ENCODE measurements at places on chromosomes 11 and 22.
A peak's percentile ranks its signal among the peaks of the same experiment; 100 is the strongest.

DNA sequence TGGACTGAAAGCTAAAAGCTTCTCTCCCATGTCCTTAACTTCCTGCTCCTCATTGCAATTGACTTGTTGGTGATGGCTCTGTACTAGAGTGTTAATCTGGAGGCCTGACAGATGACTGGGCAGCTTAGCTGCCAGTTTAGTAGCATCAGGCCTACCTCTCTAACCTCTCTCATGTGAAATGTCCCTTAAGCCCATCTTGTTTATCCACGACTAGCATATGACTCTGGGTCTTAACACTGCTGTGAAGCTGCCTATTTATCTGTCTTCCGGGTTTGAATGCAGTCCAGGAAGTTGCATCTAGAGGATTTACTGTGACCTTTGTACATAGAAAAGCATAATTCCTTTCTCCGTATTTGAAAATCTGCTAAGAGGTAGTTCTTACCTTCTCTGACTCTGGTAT lies 85.3 kb upstream of the HORMAD2 start:
- DNase-seq = no peak

- peak; percentile 59 for DNase-seq
These were observed 37.7 kb downstream of the NTM start for GRCh38 chr11:131408025-131408640.

DNA sequence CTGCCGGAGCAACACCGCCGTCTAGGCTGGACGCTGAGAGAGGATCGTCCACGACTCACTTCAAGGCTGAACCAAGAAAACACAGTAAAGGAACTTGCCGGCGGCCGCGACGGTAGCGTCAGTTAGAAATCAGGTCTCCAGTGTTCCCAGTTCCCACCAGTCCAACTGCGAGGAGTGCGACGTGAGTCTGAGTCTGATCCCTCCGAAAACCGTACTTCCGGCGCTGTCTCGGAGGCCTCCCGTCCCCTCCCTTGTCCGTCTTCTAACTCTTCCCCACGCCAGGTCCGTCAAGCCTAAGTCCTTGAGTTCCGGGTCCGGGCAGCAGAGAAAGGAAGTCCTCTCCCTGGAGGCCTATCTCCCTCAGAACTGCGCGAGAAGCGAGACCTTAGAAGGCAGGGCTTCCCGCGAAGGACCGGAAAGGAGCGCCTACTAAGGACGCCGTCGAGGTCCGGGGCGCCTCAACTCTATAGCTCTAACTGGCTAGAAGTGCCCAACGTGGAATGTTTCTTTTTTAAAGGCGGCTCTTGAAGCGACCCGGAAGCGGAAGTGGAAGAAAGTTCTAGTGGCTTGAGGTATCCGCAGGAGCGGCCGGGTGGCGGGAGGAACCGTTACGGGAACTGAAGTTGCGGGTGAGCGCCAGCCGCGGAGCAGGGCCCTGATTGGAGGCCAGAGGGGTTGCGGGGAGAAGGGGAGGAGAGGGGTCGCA lies at the start of the genes BANF1 and EIF1AD:
Gene BANF1 (plus strand): TSS at position 562 of the 706 bp plus-strand sequence. CDS start 748 bp downstream, outside the sequence.
Gene EIF1AD (minus strand): TSS at position 216 of the 706 bp plus-strand sequence. CDS start 1,768 bp downstream, outside the sequence.
- peak; percentile 83 for DNase-seq

GRCh38 chr22:49958931-49959781 lies 1.4 kb upstream of the PIM3 start:
- DNase-seq = peak; percentile 53

DNA sequence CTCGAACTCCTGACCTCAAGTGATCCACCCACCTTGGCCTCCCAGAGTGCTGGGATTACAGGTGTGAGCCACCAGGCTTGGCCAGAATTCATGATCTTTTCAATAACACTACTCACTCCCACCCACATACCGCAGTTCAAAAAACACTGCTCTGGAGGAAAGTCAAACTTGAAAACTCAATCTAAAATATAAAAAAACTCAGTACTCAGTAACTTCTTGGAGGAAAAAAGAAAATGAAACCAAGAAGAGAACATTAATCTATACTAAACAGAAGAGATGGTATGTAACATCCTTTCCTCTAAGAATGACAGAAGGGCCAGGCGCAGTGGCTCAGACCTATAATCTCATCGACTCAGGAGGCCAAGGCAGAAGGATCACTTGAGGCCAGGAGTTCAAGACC lies 58.3 kb downstream of the MRTFA start:
- no peak for DNase-seq

GRCh38 chr22:37218399-37218770 lies 6.1 kb upstream of the SSTR3 start:
- no peak for DNase-seq

- no peak for DNase-seq
These were observed 55.1 kb downstream of the IRAG1 start for GRCh38 chr11:10638316-10638925.

- DNase-seq = no peak
These were observed 292.3 kb upstream of the CNTN5 start for GRCh38 chr11:98728421-98728820.

DNA sequence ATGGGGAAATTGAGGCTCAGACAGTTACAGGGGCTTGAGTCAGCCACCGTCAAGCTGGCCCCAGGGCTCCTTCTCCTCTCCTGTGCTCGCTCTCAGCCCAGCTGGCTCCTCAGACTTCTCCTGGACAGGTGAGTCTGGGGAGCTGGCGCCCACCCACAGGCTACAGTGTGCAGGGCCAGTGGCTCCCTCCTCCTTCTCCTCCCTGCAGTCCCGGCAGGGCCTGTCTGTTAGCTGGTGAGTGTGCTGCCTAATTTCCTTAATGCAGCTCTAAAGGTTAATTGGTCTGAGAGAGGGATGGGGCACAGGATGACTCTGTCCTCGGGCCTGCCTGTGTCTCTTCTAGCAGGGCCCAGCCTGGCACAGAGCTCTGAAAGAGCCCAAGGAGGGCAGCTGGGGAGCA lies 31.7 kb downstream of the LMO1 start:
- no peak for DNase-seq

DNA sequence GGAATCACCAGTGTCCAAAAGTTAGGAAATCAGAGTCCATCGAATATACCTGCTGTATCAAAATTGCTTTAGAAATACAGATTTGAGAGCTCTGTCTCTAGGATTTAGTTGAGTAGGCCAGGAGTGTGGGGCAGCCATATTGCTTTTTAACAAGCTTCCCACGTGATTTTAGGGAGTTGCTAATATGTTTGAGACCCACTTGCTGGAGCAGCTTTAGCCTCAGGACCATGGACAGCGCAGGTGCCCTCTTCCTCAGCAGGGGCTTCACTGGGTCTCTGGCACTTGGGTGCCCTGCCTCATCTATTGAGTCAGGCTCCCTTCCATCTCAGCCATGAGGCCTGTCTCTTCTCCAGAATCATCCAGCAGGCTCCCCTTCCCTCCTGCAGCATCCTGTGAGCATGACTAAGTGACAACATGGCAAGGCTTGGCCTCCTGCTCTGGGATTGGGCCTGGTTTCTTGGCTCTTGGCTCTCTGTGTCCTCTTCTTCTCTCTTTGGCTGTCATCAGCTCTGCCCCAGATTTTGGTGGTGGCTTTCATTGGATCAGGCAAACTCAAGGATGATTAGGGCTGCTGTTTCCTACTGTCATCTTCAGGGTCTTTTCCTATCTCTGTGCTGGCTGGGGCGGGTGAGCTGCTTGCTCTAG lies 70.0 kb downstream of the SGSM1 start:
- peak; percentile 91 for DNase-seq

DNA sequence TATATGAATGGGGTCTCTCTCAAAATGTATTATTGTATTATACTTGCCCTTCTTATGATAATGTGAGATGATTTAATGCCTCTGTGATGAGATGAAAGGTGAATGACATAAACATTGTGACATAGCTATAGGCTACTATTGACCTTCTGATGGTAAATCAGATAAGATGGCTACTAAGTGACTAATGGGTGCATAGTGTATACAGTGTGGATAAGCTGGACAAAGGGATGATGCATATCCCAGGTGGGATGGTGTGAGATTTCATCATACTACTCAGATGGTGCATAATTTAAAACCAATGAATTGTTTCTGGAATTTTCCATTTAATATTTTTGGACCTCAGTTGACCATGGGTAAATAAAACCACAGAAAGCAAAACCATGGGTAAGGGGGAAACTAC lies 243.5 kb downstream of the SBF2 start:
- DNase-seq = no peak

- no peak for DNase-seq
These were observed 174.9 kb upstream of the C11orf87 start for GRCh38 chr11:109247071-109247470.

DNA sequence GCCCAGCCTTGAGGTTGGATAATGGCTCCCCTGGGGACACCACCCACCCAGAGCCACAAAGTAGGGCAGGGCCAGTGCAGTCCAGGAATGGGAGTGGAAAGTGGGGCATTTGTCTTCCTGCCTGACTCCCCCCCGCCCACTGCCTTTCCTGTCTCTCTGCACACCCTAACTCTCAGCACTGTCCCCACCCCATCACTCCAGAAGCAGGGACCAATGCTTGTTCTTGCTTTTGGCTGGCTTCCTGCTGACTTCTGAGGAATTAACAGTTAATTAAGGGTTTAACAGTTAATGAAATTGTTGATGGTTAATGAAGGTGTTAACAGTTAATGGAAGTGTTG lies 4.7 kb downstream of the PITPNM1 start:
- no peak for DNase-seq

DNA sequence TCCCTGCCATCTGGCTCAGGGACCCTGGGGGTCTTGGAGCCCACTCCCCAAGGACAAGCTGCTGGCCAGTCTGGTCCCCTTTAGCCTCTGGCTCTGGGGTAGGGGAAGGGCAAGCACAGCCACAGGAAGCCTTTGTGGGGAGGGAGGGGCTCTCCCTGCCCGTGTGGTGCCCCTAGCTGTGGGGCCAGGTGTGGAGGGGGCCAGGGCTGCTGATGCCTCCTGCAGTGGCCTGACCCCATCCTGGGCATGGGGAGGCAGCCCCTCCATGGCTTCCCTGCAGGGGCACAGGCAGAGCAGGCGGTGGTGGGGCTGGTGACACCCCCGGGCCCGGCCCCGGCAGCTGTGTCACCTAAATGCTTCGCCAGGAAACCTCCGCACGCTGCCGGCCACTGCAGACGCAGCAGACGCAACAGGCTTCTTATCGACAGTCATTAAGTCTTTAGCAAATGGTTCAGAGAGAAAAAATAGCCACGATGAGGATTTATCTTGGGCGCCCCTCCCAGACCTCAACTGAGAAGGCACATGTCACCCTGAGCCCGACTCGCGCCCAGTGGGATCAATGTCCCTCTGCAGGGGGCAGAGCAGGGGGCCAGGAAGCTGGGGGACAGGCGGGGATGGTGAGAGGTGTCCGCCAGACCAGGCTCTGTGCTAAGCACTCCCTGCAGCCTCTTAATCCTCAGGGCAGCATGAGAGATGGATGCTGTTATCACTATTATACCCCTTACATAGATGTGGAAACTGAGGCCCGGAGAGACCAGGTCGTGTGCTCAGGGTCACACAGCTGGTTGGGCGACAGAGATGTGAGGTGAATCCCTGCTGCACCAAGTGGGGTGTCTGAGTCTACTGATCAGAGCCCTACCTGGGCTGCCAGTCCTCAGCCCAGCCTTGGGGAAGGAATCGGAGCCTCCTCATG lies 33.9 kb downstream of the FLRT1 start:
- DNase-seq = no peak

- no peak for DNase-seq
These were observed 64.1 kb downstream of the PRMT3 start for GRCh38 chr11:20451568-20451967.

DNA sequence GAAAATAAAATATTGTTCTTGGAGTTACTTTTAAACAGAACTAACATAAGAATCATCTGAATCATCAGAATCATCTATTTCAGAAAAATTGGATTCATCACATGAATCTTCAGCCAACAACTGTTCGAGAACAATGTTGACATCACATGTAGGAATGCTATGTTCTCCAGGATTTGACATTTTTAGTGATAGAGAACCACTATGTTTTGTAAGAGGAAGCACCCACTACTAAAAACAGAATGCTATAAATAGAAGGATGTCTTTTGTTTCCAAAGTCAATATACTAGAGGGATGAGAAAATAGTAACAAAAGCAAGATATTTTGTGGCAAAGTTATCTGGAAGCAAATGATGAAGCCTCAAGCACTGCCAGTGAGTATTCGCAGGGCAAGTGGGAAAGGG lies 263.4 kb upstream of the DDI1 start:
- no peak for DNase-seq

GRCh38 chr11:34052608-34053160 lies 1.2 kb downstream of the CAPRIN1 start:
- DNase-seq = peak; percentile 20

DNA sequence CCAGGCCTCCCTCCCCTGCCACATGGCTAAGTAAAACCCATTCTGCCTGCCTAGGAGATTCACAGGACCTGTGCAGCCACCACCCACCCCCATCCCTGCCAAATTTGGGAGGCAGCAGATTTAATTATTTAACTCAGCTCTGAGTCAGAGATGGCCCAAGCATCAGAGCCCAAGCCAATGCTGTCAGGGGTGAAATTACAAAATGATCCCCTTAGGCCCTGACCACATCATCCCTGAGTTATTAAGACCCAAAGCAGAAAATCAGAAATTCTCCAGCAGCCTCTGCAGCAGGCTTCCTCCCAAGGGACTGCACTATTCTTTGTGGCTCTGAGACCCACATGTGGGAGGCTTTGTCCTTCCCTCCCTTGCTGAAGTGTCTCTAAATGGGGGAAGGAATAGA lies 52.8 kb upstream of the RRAS2 start:
- no peak for DNase-seq

DNA sequence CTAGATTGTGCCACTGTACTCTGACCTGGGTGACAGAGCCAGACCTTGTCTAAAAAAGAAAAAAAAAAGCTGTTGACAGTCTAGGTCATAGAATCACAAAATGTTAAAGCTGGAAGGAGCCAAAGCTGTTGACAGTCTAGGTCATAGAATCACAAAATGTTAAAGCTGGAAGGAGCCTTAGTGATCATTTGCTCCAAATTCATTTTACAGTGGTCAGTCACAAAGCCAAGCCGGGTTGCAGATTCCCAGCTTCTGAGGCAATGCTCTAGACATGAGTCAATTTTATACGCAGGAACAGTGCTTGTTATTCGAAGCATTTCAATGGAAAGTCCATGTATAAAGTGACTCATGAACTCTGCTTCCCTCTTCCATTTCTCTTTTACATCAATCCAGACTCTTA lies 47.4 kb downstream of the SYT13 start:
- no peak for DNase-seq

- DNase-seq = no peak
These were observed 7.8 kb downstream of the PRG3 start for GRCh38 chr11:57373146-57373545.

Data from nephron progenitor cell (in vitro differentiated cells).